ENCODE measurements at places on chromosomes 2 and 18.
A peak's percentile ranks its signal among the peaks of the same experiment; 100 is the strongest.

DNA sequence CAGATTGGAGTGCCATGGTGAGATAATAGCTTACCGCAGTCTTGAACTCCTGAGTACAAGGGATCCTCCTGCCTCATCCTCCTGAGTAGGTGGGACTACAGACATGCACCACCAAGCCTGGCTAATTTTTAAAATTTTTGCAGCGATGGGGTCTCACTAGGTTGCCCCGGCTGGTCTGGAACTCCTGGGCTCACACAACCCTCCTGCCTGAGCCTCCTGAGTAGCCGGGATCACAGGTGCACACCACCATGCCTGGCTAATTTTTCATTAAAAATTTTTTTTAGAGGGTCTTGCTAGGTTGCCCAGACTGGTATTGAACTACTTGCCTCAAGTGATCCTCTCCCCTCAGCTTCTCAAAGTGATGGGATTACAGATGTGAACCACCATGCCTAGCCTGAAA, 27.8 kb downstream of the RAB31 start:
- peak; percentile 16 for DNase-seq

- no peak for DNase-seq
Observed at GRCh38 chr2:167424221-167424620, 535.9 kb downstream of the XIRP2 start.

DNA sequence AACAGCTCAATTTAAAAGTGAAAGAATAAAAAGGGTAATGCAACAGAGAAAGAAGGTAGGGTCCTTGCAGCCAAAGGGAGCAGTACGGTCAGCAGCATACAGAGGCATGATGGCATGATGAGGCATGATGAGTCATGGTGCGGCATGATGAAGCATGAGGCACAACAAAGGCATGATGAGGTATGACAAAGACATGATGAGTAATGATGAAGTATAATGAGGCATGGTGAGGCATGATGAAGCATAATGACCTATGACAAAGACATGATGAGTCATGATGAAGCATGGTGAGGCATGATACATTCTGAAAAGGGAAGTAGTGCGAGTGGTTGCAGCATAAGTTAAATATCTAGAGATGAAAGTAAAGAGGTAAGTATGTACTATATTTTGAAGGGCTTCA, 673.2 kb downstream of the TMEM182 start:
- no peak for DNase-seq

DNA sequence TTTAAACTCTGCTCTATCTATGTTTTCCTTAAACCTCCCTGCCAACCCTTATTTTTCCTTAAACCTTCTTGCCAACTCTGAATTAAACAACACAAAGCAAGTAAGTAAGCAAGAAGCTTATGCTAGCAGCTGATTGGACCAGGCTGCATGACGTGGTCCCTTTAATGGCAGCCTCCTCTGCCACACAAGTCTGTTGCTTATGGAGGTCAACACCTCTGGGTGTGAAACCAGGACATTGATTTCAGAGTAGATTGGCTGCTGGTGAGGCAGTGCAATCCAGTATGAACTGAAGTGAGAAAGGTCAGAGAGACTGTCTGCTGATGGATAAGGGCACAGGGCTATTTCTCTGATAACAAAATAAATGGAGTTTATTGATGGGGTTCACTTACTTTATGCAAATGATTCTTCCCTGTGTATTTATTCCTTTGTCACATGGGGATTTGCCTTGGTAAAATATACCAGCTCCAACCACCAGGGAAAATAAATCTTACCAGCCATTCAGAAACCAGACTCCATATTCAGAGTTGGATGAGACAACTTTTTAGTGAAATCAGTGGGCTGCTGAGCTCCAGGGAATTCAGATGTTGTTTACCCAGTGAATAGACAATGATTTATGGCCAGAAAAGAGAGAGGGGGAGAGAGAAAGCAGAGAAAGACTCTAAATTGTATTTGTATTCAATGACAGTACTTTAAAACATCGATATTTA, 112.2 kb upstream of the NCKAP5 start:
- no peak for DNase-seq

DNA sequence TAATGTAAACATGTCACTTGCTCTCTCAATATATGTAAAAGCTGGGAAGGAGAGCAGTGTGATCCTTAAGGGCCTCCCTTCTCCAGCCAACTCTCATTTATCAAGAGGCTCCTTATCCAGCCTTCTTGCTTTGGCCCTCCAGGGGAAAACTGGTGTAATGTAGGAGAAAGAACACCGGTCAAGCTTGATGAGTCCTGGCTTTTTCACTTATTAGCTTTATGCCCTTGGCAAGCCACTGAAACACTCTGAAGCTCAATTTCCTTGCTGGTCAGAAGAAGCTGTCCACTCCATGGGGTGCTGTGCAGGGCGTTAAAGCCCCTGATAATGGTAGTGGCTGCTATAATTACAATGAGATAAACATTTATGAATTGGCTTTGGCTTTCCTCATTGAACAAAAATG, 251.2 kb upstream of the RBBP8 start:
- no peak for DNase-seq

DNA sequence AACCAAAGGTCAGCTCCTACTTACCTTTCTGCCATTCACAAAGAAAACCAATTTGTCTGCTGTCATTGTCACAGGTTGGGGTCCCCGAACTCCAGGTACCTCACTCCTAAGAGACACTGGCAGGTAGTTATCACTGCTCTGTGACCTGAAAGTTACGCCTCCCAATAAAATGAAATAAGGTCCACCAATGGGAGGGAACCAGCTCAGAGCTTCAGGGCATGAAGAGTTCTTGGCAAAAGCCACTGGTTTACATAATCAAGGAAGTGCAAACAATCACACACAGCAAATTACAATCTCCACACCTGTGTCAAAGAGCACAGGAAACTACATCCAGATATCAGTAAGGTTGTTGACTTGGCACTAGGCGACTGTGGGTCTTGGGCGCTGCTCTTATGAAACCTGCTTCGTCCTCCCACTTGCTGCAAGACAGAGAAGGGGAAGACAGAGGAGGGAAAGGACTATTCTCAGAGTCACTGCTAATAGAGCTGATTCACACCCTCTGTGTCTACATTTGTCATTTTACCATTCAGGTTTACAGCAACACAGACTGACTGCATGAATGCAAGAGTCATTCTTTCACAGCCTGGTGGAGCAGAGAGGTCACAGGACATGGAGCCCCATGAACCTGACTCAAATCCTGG, at the start of gene XDH:
Gene XDH (minus strand): TSS at position 142 of the 641 bp plus-strand sequence. CDS start 76 bp downstream, at position 66.
- no peak for DNase-seq

GRCh38 chr2:157813467-157813866, 62.7 kb downstream of the ACVR1 start:
- no peak for DNase-seq

- DNase-seq: no peak
Observed at GRCh38 chr2:136183097-136183496, 65.1 kb upstream of the CXCR4 start.

DNA sequence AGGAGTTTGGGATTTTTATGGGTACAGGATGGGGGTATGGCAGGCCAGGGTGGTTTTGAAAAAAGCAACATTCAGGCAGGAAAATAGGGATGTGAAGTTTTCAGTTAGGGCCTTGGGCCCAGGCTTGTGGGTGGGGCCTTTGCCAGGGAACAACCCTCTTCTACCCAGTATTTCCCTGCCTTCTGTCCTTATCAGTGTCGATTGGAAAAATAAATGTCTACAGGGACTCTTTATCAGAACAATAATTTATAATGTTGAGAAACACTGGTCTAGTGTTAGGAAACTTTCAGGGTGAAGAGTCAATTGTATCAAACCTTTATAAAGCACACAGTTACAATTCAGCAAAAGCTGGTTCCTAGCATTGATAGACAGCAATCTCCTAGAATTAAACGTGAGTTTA, 214.1 kb upstream of the NABP1 start:
- no peak for DNase-seq

DNA sequence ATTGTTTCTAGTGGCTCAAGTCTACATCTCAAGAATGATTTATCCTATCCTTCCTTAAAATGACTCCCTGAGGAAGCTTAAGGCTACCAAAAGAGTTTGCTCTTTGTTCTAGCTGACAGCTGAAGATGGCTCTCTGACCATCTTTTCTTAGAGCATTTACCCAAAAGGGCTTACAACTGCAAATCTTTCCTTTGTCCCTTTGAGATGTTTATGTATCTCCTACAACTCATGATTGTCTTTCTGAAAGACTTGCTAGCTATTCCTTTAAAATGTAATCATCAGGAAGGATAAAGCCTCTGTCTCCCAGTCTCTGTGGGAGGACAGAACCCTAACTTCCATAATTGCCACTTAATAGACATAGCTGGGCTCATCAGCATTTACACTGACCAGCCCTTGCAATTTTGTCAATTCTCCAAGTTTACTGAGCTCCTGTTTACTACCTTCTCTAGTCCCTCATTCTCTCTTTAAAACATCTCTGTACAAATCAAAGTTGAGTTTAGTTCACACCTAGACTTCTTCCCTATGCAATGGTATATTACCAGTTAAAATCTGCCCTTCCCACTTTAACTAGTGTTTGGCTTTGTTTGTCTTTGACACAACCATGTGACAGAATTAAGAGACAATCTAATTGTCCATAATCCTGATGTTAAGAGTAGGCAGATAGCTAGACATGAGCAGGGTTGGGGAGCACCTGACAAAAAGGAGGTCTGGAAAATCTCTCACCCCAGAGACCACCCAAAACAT, 188.2 kb downstream of the PTH2R start:
- DNase-seq: no peak

DNA sequence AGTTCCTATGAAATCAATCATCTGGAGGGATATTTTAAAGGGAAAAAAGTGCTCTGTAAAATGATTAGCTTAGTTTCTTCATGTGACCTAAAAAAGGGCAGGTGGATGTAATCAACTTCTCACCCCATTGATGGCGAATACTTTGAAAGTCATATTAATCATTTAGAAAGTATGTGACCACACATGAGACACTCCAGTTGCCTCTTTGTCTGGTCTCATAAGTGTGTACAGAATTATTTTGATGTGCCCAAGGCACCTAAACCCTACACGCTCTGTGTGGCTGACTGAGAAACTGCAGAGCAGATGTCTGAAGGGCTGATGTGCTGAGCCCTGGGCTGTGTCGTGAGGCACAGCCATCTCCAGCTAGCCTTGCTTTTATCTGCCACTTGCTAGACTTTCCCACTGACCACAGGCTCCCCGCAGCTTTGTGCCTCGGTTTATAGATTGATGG, 26.9 kb downstream of the SGPP2 start:
- no peak for DNase-seq

DNA sequence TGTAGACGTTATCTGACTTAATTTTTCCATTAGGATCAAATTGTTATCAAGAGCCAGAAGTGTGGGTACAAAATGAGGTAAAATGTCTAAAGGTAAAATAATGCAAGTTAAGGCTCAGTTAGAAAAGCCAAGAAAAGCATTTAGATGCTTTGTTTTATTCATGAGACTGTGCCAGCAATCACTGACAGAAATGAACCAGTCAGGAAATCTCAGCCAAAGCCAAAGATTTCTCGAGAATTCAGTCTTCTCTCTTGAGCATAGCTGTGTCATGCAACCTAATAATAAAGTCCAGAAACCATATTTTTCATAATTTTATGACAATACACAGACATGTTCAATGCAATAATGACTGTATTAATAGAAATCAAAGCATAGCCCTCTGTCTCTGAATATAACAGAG, 43.5 kb upstream of the ZNF397 start:
- no peak for DNase-seq

DNA sequence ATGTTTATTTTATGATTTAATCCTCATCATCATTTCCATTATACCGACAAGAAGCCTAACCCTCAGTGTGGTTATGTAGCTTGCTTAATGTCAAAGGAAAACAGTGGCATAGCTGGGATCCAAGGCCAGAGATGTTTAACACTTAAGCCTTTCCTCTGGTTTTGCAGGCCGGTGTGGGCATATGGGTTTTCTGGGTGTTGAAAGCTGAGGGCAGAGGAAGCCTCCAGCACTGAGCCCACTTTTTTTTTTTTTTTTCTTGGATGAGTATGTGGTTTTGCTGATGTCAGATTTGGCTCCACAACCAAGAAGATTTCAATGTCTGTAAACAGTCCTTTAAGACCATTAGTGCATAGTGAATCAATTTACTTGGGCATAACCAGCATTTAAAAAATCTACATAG, 41.3 kb downstream of the LHCGR start:
- DNase-seq: no peak

DNA sequence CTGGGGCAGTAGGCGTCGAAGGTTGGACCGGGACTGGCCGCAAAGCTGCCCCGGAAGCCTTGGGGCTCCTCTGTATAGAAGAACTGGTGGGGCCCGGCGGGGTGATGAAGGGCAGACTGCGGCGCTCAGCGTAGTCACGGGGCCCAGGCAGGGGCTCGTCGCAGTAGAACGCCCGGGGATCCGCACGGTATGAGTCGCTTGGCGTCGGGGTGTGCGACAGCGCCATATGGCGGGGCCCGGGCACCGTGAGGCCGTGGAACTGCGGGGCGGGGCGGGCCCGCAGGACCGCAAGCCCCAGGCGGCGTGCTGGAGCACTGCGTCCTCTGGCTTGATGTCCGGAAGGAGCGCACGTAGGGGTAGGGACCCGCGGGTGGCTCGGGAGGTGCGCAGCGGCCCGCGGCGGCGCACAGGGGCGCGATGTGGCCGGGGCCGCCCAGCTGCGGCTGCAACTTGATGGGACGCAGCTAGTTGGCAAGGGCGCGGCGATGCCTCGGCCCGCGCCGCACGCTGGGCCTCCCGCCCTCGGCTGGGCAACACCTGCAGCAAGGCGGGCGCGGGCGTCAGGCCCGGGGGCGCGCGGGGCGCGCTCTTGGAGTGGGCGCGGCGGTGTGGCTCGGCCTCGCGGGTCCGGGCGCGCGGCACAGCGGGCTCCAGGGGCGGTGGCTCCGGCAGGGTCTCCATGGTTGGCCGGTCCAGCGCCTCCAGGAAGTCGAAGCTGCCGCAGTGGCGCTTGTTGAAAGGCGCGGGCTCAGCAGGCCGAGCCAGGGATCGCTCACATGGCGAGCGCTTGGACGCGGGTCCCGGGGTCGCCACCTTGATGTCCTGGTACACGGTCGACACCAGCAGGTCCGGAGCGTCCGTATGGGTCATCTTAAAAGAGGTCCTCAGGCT, 251.4 kb downstream of the ANKRD30B start:
- DNase-seq: no peak

- DNase-seq: no peak
Observed at GRCh38 chr2:115396579-115396978, 954.1 kb downstream of the DPP10 start.

- DNase-seq: peak; percentile 91
Observed at GRCh38 chr2:189440947-189441708, at the start of gene WDR75. Gene WDR75, plus strand, starts transcription at chr2:189441474. Its CDS starts 19 bp downstream, at chr2:189441493.

GRCh38 chr2:26723991-26724750, 31.6 kb downstream of the KCNK3 start:
- no peak for DNase-seq

GRCh38 chr2:106709229-106709628, 176.7 kb downstream of the ST6GAL2 start:
- no peak for DNase-seq
